ENCODE measurements at places on chromosomes 11 and 22.

DNA sequence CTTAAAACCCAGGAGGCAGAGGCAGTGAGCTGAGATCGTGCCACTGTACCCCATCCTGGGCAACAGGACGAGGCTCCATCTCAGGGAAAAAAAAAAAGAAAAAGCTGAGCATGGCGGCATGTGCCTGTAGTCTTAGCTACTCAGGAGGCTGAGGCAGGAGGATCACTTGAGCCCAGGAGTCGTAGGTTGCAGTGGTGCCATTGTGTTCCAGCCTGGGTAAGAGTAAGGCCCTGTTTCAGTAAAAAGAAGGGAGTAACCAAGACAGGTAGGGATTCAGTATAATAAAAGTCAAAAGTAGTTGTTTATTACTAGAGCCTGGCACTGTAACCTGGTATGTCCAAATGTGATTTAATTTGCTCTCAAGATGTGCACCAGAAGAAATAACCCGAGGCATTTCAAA, 8.1 kb upstream of the RAB30 start:
- DNase-seq = no peak

DNA sequence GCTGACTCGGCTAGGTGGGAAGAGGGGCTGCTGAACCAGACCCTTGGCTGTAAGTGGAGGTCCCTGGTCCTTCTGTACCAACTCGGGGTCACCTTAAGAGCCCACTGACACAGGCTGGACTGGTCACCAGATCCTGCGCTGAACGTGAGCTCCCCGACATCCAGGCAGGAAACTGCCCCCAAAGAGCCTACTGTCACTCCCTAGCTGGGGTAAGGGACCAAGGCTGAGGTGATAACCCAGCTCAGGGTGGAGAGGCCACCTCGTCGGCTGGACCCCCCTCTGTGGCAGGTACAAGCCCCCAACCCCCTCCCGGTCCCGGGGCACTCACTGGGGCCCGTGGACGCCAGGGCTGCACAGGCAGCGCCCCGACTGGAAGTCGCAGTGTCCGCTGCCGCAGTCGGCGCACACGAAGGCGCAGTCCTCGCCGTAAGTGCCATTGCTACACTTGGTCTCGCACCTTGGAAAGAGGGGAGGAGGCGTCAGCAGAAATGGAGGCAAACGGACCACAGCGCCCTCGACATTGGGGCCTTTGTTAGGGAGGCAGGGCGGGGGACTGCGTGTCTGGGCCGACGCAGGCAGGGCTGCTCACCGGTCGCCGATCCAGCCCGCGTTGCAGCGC, 7.4 kb downstream of the SCARF2 start:
- no peak for DNase-seq

- DNase-seq = no peak
Measured at GRCh38 chr11:66494935-66495334, 14.7 kb downstream of the DPP3 start.

GRCh38 chr11:8788616-8789015, 106.0 kb downstream of the RPL27A start:
- no peak for DNase-seq

DNA sequence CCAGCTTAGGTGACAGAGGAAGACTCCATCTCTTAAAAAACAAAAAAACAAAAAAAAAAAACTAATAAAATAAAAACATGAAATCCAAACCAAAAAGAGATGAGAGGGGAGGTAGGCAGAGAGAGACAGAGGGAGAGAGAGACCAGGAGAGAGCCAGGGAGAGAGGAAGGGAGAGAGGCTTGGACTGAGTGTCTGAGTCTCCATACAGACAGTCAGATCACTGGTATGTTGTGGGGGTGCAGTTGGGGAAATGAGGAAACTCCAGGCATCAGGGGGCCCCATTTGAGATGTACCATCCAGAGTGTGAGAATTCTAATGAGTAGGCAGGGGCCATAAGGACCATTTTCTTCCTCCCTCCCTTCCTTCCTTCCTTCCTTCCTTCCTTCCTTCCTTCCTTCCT, 53.1 kb upstream of the SEPTIN5 start:
- DNase-seq = no peak

DNA sequence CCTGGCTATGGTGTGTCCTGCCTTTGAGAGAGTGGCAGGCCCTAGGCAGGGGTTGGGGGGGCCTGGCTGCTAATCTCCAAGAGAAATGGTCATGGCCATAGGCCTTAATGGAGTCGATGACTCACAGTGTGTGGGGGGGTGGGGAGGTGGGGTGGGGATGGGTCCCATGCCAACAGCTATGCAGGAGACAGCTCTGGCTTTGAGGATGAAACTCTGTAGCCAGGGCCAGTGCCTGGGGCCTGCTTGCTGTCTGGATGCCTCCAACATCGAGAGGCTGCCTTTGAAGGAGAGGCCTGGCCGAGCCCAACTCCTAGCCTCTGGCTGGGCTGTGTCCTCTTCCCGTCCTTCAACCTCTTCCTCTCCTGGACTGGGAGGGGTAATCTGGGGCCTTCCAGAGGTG, 23.9 kb upstream of the TSPAN18 start:
- no peak for DNase-seq

DNA sequence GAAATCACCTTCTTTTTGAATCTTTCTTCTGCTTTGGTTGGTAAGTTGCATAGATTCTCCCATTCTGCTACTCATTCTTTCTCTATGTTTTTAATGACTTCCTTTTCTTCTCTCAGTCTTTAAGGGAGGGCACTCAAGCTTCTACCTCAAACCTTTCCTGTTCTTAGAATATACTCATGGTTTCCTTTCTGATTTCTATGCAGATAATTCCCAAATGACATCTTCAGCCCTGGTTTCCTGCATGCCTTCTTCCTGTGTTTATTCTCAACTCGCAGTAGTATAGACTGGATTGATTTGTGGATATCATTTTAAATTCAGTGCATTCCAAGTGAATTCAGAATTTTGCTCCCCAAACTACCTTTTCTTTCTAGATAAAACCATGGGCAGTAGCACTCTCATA, 803.6 kb downstream of the METTL15 start:
- no peak for DNase-seq

GRCh38 chr11:32511926-32512325, 71.7 kb upstream of the EIF3M start:
- DNase-seq = no peak

- no peak for DNase-seq
Measured at GRCh38 chr11:3747704-3748103, 49.6 kb downstream of the NUP98 start.

GRCh38 chr22:35657571-35658312, 9.5 kb downstream of the APOL6 start:
- DNase-seq = no peak

Measured in renal cortex interstitium (tissue), 15 donors.